ENCODE measurements at places on chromosomes 11 and 22.

DNA sequence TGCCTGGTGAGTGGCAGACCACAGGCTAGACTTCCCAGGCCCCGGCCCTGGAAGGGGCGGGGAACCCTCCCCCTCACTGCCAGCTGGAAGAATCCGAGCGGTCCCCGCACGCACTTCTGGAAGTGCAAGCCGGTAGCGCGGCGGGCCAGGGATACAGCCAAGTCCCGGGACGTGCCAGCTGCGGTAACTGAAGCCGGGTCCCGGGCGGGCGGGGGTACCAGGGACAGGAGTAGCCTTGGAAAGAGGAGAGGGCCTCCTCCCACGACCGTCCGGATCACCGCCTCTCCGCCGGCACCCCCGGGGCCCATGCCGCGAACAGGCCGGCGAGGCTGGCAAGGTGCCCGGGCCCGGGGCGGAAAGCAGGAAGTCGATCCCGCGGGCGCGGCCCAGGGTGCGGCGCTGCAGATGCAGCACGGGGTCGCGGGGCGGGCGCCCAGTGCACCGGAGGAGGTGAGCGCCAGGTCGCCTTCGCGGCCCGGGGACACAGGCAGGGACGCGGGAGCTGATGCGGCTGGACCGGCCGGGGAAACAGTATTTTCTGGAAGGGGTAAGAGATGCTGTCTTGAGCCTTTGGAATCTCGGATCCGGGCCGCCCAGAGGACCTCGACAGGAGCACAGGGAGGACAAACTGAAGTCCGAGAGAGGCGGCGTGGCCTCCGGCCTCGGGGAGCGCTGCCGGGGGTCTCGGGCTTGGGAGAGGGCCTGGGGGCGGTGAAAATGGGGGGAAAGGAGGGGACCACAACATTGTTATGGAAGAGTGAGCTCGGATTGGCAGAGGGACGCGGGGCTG is 783 bp upstream of the SLC35C1 start:
- DNase-seq, result peak; percentile 49

- no peak for DNase-seq
Observed at GRCh38 chr11:129287920-129288319, 87.7 kb upstream of the BARX2 start.

DNA sequence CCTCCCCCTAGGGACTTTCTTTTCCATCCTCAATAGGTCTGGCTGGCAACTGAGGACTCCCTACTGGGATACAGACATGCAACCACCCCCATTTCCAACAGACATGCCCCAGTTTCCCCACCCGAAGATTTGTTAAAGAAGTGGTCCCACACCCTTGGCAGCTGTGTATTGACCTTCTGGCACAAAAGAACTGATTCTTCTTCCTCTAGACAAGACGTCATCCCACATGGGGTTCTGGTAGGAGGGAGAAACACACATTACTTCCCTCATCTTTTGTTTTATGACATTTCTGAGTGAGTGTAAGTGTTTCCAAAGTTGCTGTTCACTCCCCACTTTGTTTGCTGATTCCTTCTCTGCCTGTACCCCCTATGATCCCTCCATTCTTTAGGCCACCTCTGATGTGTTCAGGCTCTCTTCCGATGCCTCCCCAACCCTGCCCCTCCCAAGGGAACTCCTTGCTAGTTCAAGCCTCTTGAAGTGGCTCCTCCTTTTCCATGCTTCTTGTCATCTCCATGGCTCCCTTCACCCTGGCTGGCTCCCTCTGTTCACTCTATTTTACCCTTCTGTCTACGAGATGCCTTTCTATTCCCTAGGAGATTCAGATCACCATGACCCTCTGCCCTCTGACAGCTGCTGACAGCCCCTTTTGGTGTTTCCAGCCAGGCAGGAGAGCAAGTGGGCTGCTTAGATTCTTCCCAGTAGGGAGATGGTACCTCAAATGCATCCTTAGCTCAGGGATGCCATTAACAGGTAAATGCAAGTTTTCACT is 4.3 kb downstream of the KIRREL3 start:
- no peak for DNase-seq

DNA sequence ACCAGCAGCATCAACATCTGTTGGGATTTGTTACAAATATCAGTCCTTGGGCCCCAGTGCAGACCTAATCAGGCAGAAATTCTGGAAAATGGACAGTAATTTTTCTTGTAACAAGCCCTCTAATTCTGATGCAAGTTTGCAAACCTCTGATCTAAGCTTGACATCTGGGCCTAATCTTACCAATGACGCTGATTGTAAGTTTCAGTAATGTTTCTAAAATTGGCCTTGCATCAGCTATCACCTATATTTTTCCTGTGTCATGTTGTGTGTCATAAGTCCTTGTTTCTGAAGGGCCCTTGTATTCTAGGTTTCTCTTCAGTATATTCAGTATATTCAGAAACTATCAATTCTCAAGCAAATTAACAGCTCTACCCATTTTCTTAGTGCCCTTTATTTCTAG is 36.4 kb downstream of the ZNF215 start:
- DNase-seq, result peak; percentile 2

DNA sequence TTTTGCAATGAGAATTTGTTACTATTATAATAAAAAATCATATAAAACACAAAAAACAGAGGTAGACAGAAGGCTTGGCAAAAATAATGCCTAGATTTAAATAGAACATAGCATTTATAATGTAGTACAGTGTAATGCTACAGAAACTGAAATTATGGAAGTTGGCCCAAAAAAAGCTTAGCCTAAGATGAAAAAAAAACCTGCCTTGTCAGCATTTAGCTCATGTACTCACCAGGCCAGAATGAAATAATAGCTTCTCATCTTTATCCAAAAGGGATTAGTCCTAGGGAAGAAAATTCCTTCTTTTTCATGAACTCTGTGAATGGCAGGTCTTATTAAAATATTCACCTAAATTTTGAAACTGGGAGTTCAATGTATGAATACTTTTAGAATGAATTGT is 951.1 kb downstream of the LRRC4C start:
- no peak for DNase-seq

GRCh38 chr22:36405221-36405661 is 17.5 kb upstream of the MYH9 start:
- no peak for DNase-seq

DNA sequence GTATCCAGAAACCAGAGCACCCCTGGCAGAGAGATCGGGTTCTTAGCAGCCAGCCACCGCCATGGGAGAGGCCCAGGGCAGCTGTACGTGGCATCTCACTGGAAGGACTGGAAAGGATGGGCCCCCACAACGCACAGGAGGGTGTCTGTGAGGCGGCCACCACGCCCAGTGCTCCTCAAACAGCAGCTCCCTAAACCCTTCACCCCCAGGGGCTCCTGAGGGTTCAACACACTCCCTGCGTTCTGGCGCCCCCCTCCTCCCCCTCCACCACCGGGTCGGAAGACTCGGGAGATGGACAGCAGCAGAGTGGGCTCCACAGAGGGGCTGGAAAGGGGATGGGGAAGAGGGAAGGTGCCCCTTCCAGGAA is 1.1 kb downstream of the MAPK12 start:
- DNase-seq, result no peak

GRCh38 chr11:18768472-18768901 is 23.1 kb downstream of the PTPN5 start:
- DNase-seq, result no peak

DNA sequence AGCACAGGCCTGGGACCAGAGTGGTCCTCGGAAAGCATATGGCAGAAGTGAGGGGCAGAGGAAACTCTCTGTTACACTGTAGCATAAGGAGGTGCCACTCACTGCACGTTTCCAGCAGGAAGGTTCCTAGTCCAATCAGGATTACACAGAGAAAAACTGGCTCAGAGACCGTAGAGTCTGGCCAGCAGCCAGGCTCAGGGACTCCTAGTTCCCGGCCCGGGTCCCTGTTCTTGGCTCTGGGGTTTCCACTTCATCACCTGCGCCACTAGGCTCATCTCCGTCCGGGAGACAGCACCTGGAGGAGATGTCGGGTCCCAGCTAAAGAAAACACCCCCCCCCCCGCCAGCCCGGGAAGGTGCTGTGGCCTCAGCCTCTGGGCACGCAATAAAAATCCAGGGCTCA is 1.1 kb downstream of the TTLL12 start:
- peak; percentile 37 for DNase-seq

GRCh38 chr11:27329867-27330632 is 33.0 kb downstream of the CCDC34 start:
- no peak for DNase-seq

DNA sequence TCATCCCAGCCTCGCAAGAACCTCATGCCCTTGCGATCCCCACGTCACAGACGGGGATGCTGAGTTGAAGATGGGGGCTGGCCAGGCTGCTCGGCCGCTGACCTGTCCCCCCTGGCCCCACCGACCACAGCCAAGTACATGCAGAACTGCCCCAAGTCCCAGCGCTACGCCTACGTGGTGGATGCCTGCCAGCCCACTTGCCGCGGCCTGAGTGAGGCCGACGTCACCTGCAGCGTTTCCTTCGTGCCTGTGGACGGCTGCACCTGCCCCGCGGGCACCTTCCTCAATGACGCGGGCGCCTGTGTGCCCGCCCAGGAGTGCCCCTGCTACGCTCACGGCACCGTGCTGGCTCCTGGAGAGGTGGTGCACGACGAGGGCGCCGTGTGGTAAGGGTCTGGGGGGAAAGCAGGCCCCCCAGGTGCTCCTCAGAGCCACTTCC is 10.0 kb downstream of the MUC5B start:
- no peak for DNase-seq

DNA sequence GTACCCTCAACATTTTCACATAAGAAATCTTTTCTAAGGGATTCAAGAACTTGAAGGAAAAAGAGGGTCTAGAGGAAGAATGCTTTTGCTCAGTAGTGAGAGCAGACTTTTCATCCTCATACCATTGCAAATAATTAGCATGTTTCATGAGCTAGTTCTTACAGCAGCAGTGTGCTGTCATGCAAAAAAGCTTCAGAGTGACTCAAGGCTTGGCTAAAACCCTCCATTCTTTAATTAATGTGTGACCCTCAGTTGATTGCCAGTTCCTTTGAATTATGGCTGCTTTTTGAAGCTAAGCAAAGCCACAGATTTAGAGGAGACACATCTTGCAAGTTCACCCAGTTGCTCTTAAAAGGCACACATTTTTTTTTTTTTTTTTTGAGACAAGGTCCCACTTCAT is 36.6 kb upstream of the PCF11 start:
- DNase-seq, result peak; percentile 36

DNA sequence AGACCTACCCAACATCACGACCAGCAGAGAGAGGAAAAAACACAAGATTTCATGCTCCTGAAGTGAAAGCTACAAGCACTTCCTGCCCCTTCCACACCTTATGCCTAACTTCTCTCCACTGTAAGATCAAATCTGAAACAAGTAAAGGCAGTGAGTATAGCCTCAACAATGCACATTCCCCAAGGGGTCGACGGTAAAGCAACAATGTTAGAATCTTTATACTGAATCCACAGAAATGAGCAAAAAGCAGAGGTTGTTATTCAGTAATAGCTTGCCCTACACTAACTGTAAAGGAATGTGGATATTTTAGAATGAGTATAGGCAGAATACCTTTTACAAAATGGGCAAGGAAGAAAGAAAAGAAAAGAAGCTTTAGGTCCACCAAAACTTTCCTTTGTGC is 15.6 kb downstream of the ARFGAP3 start:
- DNase-seq, result peak; percentile 75

- DNase-seq, result no peak
Observed at GRCh38 chr11:76151556-76152085, 54.7 kb downstream of the WNT11 start.

- no peak for DNase-seq
Observed at GRCh38 chr11:2088284-2088683, 50.9 kb downstream of the IGF2 start.

GRCh38 chr11:19526119-19526518 is 186.5 kb upstream of the NAV2 start:
- no peak for DNase-seq

DNA sequence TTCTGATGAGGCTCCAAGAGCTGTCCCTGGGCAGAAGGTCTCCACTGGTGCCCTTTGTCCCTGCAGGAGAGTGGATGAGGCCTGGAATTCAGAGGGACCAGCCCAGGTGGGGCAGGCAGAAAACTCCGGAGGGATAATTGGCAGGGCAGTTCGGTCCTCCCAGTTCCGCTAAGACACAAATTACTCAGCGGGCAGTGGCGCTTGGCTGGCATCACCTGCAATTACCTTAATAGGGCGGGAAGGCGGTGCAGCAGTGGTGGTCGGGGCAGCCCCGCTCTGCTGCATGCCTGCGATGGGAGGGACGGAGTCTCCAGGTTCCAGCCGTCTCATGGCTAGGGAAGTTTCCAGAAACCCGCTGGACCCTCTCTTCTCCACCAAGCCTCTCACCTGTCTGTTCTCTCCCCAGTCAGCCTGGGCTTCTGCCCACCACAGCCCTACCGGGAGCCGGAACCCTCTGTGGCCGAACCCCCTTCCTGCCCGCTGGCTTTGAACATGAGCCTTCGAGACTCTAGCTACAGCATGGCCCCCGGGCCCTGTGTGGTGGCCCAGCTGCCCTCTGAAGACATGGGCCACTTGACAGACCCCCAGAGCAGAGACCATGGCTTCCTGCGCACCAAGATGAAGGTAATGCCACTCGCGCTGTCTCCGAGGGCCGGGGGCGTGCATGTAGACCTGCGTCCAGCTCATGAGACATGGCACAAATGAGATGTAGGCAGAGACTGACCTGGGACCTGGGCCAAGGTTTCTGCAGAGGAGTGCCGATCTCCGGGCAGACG is 7.0 kb downstream of the OVOL1 start:
- no peak for DNase-seq

- DNase-seq, result no peak
Observed at GRCh38 chr11:78659326-78660270, 84.9 kb upstream of the NARS2 start.

DNA sequence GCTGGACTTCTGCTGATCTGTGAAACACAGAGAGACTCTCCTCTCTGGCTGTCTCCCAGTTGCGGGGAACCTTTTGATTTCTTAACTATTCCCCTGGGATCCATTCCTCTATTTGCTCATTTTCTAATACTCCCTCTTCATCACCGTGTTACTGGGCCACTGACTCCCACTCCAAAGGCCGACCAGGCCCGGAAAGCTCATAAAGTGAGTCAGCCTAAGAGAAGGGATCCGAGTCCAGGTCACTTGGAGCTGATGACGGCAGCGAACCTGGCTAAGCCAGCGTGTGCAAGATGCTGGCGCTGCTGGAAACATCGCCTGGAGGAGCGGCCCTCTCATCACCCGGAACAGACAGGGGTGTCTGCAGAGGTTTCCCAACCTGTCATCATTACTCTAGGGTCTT is 112.8 kb downstream of the FBXO7 start:
- peak; percentile 23 for DNase-seq

- DNase-seq, result no peak
Observed at GRCh38 chr22:37289156-37289735, 6.9 kb downstream of the CYTH4 start.

DNA sequence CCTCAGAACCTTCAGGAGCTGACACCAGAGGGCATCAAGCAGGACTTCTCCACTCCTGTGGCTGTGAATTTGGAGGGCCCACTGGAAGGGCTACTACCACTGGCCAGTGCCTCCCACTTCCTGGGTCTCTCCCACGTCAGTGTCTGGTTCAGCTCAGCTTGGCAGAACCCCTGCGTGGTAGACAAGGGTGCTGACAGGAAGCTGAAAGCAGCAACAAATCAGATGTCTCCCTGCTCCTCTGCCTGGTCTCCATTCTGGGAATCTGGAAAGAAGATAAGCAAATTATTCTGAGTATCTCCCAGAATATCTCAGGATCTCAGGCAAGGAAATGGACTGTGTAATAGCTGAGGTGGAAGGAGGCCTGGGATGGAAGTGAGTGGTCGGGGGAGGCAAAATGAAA is 61.5 kb downstream of the TMPRSS5 start:
- DNase-seq, result no peak
